ENCODE measurements at places on chromosomes 1 and 21. TPM values are rescaled to one million over a fixed set of nuclear protein-coding genes. Genes with fewer than 3 reads are reported as not detected.
A peak's percentile ranks its signal among the peaks of the same experiment; 100 is the strongest.

GRCh38 chr1:245444147-245444828 is 289.5 kb downstream of the KIF26B start:
- no peak for DNase-seq

- no peak for DNase-seq
Observed at GRCh38 chr1:40844079-40844478, 18.1 kb downstream of the CITED4 start.

- DNase-seq = no peak
Observed at GRCh38 chr1:151277249-151277648, 4.8 kb upstream of the ZNF687 start.

- DNase-seq = no peak
Observed at GRCh38 chr1:202045705-202046104, 35.3 kb downstream of the ELF3 start.

DNA sequence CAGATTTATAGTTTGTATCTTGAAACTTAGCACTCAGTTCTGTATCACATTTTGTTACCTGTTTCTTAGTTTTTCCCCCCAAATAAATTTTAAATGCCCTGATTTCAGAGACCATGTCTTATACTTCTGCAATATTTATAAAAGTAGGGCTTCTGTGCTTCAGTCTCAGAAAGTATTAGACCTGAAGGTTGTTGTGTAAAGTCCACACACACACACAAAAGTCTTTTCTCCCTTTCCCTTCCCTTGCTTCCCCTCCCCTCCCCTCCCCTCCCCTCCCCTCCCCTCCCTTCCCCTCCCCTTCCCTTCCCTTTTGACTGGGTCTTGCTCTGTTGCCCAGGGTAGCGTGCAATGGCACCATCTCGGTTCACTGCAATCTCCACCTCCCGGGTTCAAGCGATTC is 41.0 kb upstream of the KCNK1 start:
- DNase-seq = no peak

- no peak for DNase-seq
Observed at GRCh38 chr1:109621379-109622136, 1.9 kb downstream of the AMPD2 start.

GRCh38 chr1:229440851-229441537 is 7.1 kb upstream of the ACTA1 start:
- DNase-seq = no peak

DNA sequence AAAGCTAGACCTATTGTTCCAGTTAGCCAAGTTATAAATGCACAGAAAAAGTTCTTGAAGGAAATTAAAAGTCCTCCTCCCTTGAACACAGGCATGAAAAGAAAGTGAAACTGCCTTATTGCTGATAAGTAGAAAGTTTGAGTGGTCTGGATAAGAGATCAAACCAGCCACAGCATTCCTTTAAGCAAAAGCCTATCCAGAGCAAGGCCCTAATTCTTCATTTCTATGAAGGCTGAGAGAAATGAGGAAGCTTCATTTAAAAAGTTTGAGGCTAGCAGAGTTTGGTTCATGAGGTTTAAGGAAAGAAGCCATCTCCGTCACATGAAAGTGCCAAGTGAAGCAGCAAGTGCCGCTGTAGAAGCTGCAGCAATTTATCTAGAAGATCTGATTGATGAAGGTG is 2.7 kb upstream of the SSX2IP start:
- DNase-seq = no peak

DNA sequence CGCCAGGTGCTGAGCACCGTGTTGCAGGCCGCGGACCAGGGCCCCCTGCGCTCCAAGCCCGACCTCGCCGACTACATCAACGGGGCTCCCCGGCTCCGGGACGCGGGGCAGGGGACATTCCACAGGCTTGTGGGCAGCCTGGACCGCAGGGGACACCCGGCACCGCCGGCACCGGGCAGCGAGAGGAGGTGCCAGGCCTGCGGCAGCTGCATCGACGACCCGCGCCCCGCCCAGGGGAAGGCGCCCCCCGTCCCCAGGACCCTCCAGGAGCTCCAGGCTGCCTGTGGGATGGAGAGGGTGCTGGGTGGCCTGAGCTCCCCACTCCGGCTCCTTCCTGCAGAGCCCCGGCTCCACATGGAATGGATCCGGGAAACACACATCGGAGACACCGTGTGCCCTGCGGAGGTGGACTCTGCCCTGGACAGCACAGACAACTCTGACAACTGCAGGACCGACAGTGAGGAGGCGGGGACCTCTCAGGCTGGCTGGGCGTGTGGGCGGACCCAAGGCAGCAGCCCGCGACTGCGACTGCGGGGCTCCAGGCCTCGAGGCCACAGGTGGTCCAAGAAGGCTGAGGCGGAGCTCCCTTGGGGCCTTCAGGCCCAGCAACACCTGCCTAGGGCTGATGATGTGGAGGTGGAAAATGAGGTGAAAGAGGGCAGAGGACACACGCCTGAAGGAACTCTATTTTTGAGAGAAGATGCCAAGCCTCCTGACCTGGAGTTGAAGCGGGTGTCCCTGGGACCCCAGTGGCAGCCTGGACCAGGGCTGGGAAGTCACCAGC is 22.8 kb downstream of the KIAA1614 start:
- DNase-seq = no peak

GRCh38 chr1:236484310-236484971 is 39.3 kb upstream of the LGALS8 start:
- DNase-seq = no peak

GRCh38 chr21:46354046-46354445 is 30.1 kb downstream of the PCNT start:
- DNase-seq = no peak

DNA sequence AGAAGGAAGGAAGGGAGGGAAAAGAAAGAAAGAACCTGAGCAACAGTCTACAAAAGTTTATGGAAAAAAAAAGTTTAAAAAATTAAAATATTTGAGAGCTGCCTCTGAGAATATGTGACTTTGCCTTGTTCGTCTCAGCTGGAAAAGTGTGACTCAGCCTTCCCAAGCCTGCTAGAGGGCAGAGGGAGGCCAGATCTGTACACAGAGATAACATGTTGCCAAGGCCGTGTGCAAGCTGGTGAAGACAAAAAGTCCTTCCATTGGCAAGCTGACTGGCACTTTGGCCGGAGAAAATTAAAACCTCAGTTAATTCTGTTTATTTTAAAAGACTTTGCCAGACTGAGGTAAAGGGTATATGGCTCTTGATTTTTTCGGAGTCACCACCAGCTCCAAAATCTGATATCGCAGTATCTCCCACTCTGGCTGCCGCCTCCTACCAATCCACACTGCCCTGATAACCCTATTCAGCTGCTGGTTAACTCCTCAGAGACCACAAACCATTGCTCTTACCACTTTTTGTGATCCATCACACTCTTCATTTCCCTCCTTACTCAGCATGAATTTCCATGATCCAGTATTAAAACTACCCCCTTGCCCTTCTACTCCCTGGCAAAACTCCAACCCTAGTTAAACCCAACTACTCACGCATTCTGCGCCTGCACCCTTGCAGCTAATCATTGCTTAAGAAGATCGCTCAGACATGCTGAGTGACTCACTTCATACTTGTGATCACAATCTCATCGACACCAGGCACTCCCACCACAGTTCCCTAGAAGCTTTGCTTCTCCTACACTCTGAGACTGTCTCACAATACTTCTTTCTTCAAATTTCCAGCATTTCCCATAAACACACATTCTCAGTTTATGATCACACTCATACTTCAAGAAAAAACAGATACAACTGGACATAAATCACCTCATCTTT is 5.7 kb upstream of the PPP1R15B start:
- peak; percentile 83 for DNase-seq

DNA sequence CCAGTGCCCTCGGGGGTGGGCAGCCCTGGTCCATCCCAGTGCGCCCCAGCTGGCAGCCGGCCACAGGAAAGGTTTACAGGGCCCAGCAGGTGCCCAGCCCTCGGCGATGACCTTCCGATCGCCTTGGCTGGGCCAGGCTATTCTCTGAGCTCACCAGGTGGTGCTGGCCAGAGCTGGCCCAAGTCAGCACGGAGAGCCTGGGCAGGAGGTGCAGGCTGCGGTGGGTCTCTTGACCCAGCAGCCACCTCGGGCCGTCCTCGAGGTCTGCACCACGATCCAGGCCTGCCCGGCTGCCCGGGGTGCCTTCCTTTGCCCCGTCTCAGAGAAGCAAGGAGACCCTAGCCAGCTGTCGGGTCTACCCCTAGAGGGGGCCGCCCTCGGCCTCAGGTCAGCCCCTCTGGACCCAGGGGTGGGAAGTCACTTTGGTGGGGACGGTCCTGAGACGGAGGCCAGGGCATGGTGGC is 370 bp downstream of the PERM1 start:
- no peak for DNase-seq

DNA sequence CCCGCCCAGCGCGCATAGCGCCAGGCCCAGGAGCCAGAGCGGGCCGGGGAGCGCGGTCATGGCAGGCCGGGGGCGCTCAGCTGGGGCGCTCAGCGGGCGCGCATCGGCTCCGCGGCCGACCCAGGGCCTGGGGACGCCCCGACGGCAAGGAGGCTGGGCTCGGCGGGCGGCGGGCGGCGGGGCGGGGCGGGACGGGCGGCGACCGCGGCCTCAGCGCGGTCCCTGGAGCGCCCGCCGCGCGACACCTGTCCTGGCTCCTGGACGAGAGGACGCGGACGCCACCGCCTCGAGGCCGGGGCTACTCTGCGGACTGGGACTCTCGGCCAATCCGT is 273 bp downstream of the BMP8B start:
- no peak for DNase-seq

DNA sequence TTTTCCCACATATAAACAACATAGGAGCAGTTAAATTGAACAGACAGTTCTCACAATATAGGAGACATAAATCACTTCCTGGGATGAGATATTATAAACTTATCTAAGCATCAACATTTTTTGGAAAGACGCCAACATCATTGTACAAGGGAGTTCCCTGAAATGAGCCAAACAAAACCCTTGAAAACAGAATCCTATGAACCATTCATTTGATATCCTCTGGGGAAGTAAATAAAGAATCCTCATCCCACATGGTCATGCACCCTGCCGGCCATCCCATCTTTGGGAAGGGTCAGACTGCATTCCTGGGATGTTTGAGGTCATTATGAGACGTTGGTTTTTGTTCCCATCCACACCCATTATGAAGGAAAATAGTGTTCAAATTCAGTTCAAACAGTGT is 111.8 kb upstream of the USP25 start:
- no peak for DNase-seq

- no peak for DNase-seq
Observed at GRCh38 chr1:154306151-154306550, 14.7 kb upstream of the AQP10 start.

DNA sequence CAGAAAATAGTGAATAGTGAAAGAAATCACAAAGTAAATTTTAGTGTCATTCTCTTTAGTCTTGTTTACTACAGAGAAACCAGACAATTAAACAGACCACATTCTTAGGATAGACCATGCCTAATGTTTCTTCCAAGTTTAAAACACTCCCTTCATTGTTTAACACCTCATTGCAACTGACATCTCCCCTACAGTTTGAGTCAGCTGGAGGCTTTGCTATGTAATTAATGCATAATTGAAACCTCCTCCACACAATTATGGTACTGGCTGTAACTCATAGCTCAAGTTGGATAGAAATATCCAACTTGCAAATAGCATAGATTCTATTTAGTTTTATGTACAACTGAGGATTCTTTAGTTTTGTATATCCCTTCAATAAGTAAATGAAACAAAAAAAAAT is 35.2 kb upstream of the B3GALT2 start:
- DNase-seq = no peak

DNA sequence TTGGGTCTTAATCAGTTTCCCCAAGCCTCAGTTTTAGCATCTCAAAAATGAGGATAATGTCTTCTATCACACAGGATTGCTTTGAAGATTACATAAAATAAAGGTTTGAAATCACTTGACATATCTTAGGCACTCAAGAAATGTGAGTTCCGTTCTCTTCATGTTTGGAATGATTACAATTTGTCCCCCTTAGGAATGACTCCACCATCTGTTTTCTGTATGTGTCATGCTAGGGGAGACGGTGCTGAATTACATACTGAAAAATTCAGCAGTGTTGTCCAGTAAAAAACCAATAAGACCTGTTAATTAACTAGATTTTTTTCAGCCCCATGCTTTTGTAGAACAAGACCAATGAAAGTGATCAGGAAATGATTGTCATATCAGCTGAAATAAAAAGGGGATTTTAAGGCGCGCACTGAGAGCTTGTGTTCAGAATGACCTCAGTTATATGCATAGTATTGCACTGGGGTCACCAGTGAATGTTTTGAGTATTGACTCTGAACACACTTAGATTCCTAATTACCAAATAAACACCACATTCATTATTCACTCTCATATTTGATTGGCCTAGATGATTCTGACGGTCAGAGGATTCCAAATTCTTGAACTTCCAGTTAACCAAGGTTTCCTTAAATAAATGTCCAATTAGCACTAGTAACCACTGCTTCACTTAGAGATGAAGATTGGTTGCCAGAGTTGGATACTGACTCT is 114.5 kb upstream of the KCNK2 start:
- DNase-seq = no peak

- DNase-seq = no peak
Observed at GRCh38 chr1:199978408-199978940, 49.0 kb upstream of the NR5A2 start.

DNA sequence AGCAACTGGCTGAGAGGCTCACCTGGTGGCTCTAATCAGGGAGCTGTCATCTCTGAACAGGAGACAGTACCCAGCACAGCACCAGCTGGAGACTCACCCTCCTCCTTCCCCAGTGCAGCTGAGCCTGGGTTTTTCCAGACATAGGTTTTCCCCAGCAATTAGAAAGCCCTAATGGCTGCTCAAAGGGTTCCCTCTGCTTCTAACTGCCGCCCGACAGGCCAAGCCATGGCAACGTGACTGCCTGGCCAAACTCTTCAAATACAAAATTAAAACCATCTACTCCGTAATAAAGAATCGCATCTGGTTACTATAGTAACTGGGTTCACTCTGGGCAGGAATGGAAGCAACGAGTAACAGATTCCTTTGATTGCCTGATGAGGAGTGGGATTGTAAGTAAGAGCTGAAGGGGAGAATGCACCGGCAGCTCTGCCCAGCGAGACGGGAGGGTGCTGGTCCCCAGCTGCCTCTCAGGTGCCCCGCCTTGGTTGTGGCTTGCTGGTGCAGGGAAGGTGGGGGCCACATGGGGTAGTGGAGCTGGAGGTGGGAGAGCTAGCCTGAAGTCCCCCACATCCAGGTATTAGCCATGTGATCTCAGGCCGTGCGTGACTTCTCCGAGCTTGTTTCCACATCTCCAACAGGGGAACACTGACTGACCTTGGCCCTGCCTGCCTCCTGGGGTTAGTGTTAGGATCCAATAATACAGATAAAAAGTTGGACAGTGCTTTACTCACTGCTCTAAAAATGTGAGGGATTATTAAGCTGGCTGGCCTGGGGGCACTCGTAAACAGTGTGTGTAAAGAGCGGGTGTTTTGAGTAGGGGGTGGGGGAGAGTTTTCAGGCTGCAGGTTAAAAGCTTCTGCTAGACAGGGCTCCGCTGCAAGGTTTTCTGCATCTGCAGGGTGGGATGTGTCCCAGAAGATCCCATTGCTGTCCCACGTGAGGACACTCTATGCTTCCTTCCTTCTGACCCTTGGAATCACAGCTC is 94.2 kb downstream of the KCNN3 start:
- no peak for DNase-seq

Gene S100PBP
- total RNA-seq = 120 TPM

Gene MYBPH
- total RNA-seq = 0.25 TPM

Gene TESK2
- 20.9 TPM for total RNA-seq

Gene FCER1A
- 4.3 TPM for total RNA-seq

Gene PCNX2
- total RNA-seq = 27.6 TPM

Gene HORMAD1
- 89.9 TPM for total RNA-seq

Gene MFSD2A
- total RNA-seq = 185 TPM

Gene NTNG1
- total RNA-seq = 1.8 TPM

Gene ZNF697
- total RNA-seq = 14.8 TPM

Gene CMPK1
- 35.1 TPM for total RNA-seq

Gene LCE2C
- total RNA-seq = not detected

Gene NBPF6
- total RNA-seq = 1.8 TPM

Gene TDRD5
- total RNA-seq = 30.5 TPM

Gene CHD5
- total RNA-seq = 63.1 TPM
